ENCODE measurements at places on chromosomes 4 and X. TPM values are rescaled to one million over a fixed set of nuclear protein-coding genes. Genes with fewer than 3 reads are reported as not detected.

- DNase-seq, result no peak
These were observed 385.8 kb downstream of the PPARGC1A start for GRCh38 chr4:23504083-23504482.

GRCh38 chr4:108540536-108540935 is 79.8 kb upstream of the RPL34 start:
- DNase-seq, result no peak

GRCh38 chrX:42944381-42944998 is 166.5 kb upstream of the PPP1R2C start:
- peak; percentile 13 for DNase-seq

DNA sequence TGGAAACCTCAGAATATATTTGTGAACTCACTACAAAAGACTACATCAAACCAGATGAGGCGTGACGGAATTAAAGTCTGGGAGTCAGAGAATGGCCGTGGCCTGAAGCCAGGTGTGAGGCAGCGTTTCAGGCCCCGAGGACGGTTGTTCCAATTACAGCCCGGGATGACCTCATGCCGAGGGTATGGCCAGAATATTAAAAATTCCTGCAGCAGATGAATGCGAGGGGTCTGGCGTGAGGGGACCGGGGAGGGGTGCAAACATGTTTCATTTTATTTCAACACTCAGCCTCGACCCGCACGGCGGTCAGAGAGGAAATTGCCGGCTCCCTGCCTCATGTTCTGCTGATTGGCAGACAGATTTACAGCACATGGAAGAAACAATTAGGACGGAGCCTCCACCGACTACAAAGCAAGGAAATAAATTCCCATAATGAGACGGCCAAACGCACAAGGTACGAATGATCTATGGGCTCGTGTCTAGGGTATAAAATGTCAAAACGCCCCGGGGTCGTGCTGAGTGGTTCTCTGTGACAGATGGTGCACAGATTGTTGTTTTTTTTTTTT is 289.7 kb downstream of the SHOX start:
- no peak for DNase-seq

DNA sequence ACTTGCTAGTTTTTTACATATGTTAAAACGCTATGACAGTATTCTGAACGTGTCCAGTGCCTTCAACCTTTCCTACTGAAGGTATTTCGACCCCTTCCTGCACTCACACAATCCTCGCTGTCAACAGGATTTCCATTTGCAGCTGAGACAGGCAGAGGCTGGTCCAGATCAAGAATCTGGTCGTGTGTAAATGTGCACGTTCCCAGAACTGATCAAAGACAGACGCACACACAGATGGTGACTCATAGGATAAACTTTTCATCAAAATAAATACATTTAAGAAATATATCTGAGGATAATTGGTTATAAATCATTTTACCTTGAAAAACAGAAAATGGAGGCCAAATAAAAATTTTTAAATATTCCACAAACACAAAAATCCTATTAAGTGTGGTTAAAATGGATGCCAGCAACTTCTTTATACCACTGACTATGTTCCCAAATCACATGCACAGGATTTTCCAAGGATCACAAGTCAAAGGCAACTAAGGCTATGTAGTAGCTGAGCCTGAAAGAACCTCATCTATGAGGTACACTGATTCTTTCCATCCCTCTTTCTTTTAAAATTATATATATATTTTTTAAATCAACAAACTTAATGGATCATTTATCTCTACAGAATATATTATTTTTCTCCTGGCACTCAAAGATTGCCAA is 85.9 kb downstream of the RNF150 start:
- no peak for DNase-seq

DNA sequence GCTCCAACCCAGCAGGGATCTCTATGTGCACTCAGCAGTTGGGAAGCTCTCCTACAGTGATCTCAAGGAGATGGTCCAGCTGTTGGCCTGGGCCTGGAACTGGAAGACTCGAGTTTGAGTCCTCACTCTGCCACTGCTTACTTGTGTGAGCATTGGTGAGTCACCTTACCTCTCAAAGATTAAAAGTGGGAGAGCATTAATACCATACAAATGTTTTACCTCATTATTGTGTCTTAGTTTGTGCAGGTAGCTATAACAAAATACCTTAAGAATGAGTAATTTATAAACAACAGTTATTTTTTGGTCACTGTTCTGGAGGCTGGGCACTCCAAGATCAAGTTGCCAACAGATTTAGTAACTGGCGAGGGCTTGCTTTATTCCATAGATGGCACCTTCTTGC is 21.4 kb upstream of the ZNF827 start:
- DNase-seq, result no peak

BEND2 gene
- not detected for total RNA-seq

UGT2B11 gene
- not detected for total RNA-seq
